Activated CD8-positive, alpha-beta memory T cell treated with anti-CD3 and anti-CD28 coated beads, Interleukin-2, amount 10 ng/mL, durations not matched to agents 7 days and 5 days (primary cell): ENCODE measurements at places on chromosomes 13 and 19. TPM values are rescaled to one million over a fixed set of nuclear protein-coding genes. Genes with fewer than 3 reads are reported as not detected.
A peak's percentile ranks its signal among the peaks of the same experiment; 100 is the strongest.

DNA sequence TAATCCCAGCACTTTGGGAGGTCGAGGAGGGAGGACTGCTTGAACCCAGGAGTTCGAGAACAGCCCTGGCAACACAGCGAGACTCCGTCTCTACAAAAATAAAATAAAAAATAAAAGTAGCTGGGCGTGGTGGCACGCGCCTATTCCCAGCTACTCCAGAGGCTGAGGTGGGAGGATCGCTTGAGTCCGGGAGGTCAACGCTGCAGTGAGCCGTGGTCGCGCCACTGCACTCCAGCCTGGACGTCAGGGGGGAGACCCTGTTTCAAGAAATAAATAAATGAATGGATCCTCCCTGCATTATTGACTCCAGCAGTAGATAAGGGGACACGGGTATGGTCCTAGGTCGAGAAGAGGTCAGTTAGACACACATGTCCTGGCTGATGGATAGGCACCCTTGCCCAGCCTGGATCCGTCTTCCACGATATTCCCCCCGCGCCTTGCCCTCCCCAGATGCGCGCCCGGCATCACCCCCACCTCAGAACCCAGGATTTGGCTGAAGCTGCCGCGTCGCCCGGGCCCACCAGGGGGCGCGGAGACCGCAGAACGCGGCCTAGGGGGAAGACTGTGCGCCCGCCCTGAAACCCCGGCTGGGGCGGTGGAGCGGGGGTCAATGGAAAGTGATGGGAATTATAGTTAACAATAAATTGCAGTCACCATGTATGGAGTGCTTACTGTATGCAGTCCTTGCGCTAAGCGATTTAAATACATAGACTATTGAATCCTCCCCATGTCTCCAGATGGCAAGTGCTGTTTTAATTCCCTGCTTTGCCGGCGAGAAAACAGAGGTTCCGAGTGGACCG lies 2.1 kb upstream of the HOOK2 start:
- no peaks in the 10 kb centered on the region for H3K27me3 ChIP-seq
- peaks cover 37% of the 10 kb centered on the region for H3K4me1 ChIP-seq
- DNase-seq = peak; percentile 87
- peak overlapping the region; percentile 76 for H3K4me3 ChIP-seq

GRCh38 chr19:23817519-23817918 lies 58.8 kb upstream of the ZNF681 start:
- no peaks in the 10 kb centered on the region for H3K4me1 ChIP-seq
- H3K27me3 ChIP-seq = no peaks in the 10 kb centered on the region
- H3K36me3 ChIP-seq = peaks cover 11% of the 10 kb centered on the region
- H3K27ac ChIP-seq = no peak overlapping the region
- DNase-seq = peak; percentile 43

- H3K4me1 ChIP-seq = peaks cover 18% of the 10 kb centered on the region
- H3K36me3 ChIP-seq = peaks cover 2% of the 10 kb centered on the region
- DNase-seq = no peak
- no peak overlapping the region for H3K4me3 ChIP-seq
- H3K27me3 ChIP-seq = no peaks in the 10 kb centered on the region
Observed at GRCh38 chr13:73722120-73722519, 412.1 kb downstream of the KLF12 start.

DNA sequence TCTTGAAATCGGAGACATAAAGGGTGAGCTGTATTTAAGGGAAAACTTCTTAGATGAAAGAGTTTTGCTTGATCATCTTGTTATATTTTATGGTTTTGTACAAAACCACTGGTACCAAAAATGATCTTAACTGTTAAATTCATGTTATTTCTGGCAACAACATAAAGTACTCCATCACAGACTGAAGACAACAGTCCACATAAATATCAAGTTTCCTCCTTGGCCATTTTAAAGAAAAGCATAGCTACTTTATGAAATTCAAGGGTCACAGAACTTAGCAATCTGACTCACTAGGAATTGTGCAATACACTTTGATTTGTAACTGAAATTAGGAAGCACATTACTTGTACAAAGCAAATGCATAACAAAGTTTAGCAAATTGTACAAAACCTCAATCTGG lies 66.3 kb downstream of the TBC1D4 start:
- H3K27ac ChIP-seq = no peak overlapping the region
- no peak for DNase-seq
- H3K4me1 ChIP-seq = peaks cover 6% of the 10 kb centered on the region

DNA sequence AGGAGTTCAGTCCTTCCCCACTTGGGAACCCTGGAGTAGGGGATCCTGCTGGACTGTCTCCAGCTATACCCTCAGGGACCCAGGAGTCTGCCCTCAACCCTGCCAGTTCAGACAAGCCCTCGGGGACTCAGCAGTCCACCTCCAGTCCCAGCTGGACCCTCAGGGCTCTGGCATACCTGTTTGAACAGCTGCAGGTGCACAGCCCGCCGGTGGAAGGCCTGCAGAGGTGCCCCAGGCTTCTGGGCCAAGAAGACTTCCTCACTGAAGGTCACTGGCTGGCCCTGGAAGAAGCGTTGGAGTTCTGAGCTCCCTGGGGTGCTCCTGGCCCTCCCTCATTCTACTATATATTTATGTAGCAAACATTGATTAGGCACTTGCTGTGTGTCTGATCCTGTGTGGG lies 8.6 kb downstream of the CRB3 start:
- H3K4me1 ChIP-seq = peaks cover 3% of the 10 kb centered on the region
- no peak overlapping the region for H3K27ac ChIP-seq
- H3K4me3 ChIP-seq = no peak overlapping the region
- no peak for DNase-seq
- no peaks in the 10 kb centered on the region for H3K27me3 ChIP-seq

GRCh38 chr19:54873990-54874389 lies at the start of gene FCAR:
Gene FCAR, plus strand, starts transcription at chr19:54874235. Its CDS starts 55 bp downstream, at chr19:54874290.
- H3K27me3 ChIP-seq = peaks cover 16% of the 10 kb centered on the region
- H3K27ac ChIP-seq = no peak within 1 kb of the TSS
- H3K4me1 ChIP-seq = peaks cover 3% of the 10 kb centered on the region
- H3K4me3 ChIP-seq = no peak within 1 kb of the TSS
- no peaks in the 10 kb centered on the region for H3K36me3 ChIP-seq

- no peak for DNase-seq
- H3K4me1 ChIP-seq = peaks cover 2% of the 10 kb centered on the region
- H3K27ac ChIP-seq = no peak overlapping the region
- H3K27me3 ChIP-seq = peaks cover 5% of the 10 kb centered on the region
- H3K4me3 ChIP-seq = no peak overlapping the region
- no peaks in the 10 kb centered on the region for H3K36me3 ChIP-seq
Observed at GRCh38 chr13:23025864-23026608, 154.7 kb upstream of the SGCG start.

- peaks cover 17% of the 10 kb centered on the region for H3K4me1 ChIP-seq
- peaks cover 6% of the 10 kb centered on the region for H3K36me3 ChIP-seq
- DNase-seq = no peak
Observed at GRCh38 chr19:10612499-10613119, 12.7 kb upstream of the SLC44A2 start.

GRCh38 chr19:7328647-7329046 lies 20.1 kb upstream of the ARHGEF18 start:
- no peak for DNase-seq
- H3K4me3 ChIP-seq = no peak overlapping the region
- peaks cover 6% of the 10 kb centered on the region for H3K27me3 ChIP-seq
- no peaks in the 10 kb centered on the region for H3K4me1 ChIP-seq

DNA sequence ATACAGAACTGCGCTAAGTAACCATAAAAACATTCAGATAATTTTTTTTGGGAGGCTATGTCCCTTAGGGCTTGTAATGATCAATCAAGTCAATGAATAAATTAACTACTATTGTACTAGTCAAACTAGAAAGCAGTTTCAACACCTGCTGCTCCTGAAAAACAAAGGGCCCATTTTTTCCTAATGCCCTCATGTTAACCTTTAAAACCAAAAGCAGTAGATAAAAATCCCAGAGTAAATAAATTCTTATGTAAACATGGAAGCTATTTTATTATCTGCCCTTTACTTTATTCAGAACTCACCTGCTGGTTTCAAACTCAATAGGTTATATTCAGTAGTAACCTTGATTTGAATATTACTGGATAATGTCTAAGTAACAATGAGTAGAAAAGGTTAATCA lies 159.5 kb upstream of the STARD13 start:
- peaks cover 15% of the 10 kb centered on the region for H3K27me3 ChIP-seq
- DNase-seq = no peak
- no peak overlapping the region for H3K27ac ChIP-seq
- no peak overlapping the region for H3K4me3 ChIP-seq
- H3K36me3 ChIP-seq = no peaks in the 10 kb centered on the region
- H3K4me1 ChIP-seq = no peaks in the 10 kb centered on the region

TMEM255B gene
- total RNA-seq = 1.3 TPM

CGB5 gene
- not detected for total RNA-seq

GARIN5A gene
- not detected for total RNA-seq

NOP53 gene
- total RNA-seq = 225 TPM

ARGLU1 gene
- 111 TPM for total RNA-seq

NEK3 gene
- total RNA-seq = 2.8 TPM

RDH8 gene
- total RNA-seq = not detected

CHST8 gene
- not detected for total RNA-seq

PODNL1 gene
- total RNA-seq = 0.47 TPM

FXYD5 gene
- total RNA-seq = 354 TPM

TSSK6 gene
- 6.3 TPM for total RNA-seq

FCAR gene
- total RNA-seq = not detected
